ENCODE measurements at places on chromosomes 1 and 21. TPM values are rescaled to one million over a fixed set of nuclear protein-coding genes. Genes with fewer than 3 reads are reported as not detected.
A peak's percentile ranks its signal among the peaks of the same experiment; 100 is the strongest.

Gene ADORA3
- not detected for total RNA-seq

Gene STX12
- total RNA-seq = 49.1 TPM

Gene KCNA2
- total RNA-seq = not detected

DNA sequence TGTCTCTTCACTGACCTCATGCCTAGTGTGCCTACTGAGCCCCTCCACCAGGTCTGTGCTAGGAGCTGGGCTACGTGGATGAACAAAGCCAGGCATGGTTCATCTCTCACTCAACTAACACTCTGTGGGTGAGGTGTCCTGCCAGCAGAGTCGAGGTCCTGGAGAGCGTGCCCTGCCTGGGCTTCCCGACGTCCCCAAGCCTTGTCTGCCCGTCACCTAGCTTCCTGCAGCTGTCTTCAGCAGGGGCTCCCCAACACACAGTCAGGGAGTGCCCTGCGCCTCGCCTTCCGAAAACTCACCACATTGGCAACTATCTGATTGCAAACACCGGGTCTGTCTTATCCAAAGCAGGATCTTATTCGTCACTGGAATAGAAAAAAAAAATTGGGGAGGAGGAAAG, 167.5 kb upstream of the ZC3H12A start:
- H3K27me3 ChIP-seq = peaks cover 2% of the 10 kb centered on the region

DNA sequence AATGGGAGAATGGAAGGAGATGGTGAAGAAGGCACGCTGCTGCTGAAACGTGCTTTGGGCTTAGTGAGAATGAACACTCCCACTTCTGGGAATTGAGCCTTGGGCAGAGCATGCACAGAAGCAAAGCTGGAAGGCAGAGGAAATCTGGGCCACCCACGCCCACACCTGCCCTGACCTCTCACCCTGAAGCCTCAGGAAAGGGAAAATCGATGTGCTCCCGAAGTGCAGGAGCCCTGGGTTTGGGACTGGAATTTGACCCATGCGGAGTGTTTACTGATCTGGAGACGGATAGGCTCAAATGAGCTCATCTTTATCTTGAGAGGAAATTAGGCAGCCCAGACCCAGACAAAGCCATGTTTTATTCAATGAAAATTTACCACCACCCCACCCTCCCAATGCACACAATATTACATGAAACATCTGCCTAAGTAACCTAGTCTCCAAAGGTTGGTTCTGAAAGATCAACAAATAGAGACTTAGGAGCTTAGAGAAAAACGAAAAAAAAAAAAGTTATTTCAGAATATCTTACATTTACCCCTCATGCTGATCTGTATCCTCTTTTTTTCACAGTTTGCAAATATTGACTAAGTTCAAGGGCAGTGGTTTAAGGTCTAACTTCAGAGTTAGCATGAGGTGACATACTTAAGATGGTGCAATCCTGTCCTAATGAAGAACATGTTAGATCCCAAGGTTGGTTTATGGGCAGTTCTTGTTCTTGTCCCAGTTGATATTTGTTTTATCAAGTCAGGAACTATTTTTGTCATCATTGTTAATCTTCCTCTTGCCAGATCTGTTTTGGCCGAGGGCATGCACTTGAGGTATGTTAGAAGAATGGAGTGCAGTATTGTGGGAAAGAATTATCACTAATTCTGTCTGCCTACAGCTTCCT, 63.0 kb downstream of the PROX1 start:
- no peaks in the 10 kb centered on the region for H3K4me1 ChIP-seq
- H3K4me3 ChIP-seq = no peak overlapping the region
- DNase-seq = no peak
- no peak overlapping the region for H3K27ac ChIP-seq

DNA sequence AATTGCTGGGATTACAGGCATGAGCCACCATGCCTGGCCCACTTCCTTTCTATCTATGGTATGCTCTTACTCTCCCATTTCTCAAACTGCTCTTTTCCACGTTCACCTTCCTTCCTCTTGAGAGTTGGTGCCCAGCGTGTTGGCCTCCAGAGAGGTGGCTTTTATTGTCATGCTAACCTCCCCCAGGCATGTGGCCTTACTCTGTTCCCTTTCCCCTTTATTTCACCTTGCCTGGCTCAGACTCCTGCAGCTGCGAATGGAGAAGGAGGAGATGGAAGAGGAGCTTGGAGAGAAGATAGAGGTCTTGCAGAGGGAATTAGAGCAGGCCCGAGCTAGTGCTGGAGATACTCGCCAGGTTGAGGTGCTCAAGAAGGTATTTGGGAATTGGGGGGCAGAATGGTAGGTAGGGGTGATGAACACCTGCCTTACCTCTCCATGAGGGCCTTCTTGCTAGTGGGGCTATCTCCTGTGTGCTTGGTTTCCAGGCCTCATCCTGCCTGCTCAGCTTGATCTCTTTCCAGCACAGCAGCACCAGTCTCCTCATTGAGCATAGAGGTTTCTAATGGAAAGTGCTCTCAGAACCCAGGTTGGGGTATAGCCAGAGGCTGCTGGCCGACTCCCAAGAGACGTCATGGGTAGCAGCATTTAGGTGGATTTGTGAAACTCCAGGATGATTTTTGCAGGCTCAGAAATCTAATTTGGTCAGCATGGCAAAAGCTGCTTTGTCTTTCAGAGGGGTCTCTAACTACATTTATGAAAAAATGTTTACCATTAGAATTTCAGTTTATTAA, 13.2 kb upstream of the TUFT1 start:
- no peak overlapping the region for H3K4me3 ChIP-seq
- no peak for DNase-seq
- no peaks in the 10 kb centered on the region for H3K36me3 ChIP-seq
- no peaks in the 10 kb centered on the region for H3K4me1 ChIP-seq
- no peak overlapping the region for H3K27ac ChIP-seq
- H3K27me3 ChIP-seq = peaks cover 26% of the 10 kb centered on the region

DNA sequence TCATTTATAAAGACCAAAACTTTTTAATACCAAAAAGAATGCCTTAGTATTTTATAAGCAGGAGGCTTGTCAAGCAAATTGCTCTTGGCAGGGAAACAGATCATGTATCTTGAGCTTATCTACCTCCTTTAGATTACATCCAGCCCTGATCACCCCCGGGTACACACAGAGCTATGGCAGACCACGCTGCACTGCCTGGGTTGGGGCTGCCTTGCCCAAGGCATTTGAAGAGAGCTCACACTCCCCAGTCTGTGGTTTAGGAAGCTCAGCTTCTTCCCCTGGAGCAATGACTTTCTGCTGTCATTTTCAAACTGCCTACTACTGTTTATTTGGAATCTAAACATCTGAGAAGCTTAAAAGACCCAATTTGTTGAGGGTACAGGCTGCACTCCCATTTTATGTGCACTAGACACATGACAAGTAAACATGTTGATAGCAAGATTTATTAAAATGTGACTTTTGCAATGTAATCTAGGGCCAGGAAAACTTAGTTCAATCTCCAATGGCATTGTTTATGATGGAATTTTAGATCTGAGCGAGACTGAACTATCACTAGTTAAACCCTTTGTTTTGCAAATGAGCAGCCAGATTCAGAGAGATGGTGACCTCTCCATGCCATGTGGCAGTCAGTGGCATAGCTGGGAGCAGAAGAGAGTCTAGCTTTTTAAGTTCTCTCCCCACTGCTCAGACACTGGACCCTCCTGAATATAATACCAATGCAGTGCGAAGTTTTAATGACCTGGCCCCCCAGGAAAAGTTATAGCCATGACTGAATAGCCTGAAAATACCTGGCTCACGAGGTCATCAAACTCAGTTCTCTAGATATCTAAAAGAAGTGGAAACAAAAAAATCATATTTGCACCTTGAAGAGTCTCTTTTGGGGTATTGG, 214.9 kb downstream of the HLX start:
- H3K27me3 ChIP-seq = peaks cover 4% of the 10 kb centered on the region
- H3K4me3 ChIP-seq = peak overlapping the region; percentile 25
- peaks cover 20% of the 10 kb centered on the region for H3K36me3 ChIP-seq
- H3K27ac ChIP-seq = peak overlapping the region; percentile 74

Measured in HFFc6 (cell line).